ENCODE measurements at places on chromosomes 11 and 22. TPM values are rescaled to one million over a fixed set of nuclear protein-coding genes. Genes with fewer than 3 reads are reported as not detected.

OR8G1 gene
- polyA plus RNA-seq: not detected

- no peak for DNase-seq
These were observed 6.1 kb upstream of the MUC5AC start for GRCh38 chr11:1151366-1152315.

RFPL3 gene
- polyA plus RNA-seq: not detected

- no peak for DNase-seq
These were observed 179.2 kb upstream of the ARHGAP20 start for GRCh38 chr11:110891411-110891810.

TMPRSS13 gene
- polyA plus RNA-seq: not detected

GRCh38 chr22:24822471-24822870 lies 16.5 kb downstream of the SGSM1 start:
- no peak for DNase-seq

MMP12 gene
- not detected for polyA plus RNA-seq

GRCh38 chr11:134545521-134545920 lies 133.5 kb upstream of the B3GAT1 start:
- no peak for DNase-seq

DNA sequence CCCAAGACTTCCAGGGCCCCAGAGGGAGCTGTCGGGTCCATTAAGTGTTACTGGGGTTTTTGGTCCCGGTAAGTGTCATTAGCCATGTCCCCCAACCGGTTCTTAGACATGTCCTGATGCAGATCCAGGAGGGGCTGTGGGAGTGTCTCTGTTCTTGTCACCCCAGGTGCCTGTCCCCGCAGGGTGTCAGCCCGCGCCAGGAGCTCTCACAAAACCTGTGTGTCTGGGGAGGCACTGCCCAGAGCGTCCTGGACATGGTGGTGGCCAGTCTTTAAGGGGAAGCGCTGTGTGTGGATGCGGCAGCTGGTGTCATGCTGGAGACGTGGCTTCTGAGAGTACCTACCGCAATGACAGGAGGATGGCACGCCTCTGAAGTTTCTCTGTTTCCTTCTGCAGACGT lies 12.5 kb upstream of the PARVG start:
- no peak for DNase-seq

SMIM35 gene
- 0.04 TPM for polyA plus RNA-seq

GRCh38 chr11:58395581-58395980 lies 11.1 kb downstream of the OR5B3 start:
- no peak for DNase-seq

JAML gene
- polyA plus RNA-seq: 2.0 TPM

APOA1 gene
- 2,476 TPM for polyA plus RNA-seq

DNA sequence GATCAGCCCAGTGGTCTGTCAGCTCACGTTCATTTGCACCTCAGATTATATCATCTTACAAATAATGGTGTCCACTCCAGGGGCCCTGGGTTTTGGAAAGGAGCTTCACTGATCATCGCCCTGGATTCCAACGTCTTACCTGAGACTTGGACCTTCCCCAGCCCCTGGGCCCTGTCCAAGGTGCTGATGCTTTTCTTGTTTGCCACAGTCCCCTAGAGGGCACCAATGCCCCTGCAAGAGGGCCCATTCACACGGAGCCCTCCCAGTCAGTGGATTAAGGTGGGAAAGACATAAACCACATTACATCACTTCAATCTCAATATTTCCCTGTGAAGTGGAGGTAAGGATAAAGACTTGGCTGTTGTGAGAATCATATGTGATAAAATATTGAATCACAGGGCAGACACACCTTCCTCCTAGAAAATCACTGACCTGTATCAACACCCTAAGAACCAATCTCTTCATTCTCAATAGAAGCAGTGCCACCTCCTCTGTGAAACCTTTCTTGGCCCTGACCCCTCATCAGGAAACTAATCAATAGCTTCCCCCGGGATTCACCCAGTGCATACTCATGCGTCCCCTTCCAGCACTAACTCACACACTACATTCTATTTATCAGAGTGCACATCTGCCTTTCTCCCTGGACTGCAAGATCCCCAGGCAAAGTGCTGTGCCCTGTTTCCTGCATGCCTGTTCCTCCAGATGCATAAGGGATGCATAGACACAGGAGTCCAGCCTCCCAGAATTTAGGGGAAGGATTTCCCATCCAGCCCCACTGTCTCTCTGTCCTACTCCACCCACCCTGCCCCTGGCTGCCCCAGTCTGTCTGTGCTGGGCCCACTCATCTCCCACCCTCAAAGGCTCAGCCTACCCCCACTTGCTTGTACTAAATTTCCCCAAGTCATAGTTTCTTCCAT lies 167.0 kb downstream of the BUD13 start:
- peak; percentile 58 for DNase-seq

POU2AF2 gene
- 0.12 TPM for polyA plus RNA-seq

DNA sequence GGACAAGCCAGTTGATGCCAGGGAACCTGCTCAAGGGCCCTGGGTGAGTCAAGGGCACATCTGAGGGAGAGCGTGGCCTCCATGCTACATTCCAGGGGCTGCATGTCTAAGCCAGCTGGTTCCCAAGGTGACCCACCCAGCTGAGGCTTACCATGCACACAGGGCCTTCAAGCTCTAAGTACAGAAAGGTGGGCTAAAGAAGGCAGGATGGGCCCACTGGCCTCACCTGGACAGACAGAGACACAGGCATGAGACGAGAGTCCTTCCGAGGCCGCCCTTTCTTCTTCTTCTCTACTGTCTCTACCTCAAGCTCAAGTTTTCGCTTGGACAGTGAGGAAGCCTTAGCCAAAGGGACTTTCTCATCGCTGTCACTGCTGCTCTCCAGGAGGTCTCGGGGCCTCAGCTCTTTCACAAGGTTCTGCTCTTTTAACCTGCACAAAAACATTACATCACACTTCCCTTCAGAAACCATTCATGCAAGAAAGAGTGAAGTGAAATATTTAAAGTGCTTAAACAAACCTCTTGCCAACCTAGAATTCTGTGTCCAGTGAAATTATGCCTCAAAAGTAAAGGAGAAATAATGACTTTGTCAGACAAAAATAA lies 69.9 kb downstream of the HIRA start:
- no peak for DNase-seq

DNA sequence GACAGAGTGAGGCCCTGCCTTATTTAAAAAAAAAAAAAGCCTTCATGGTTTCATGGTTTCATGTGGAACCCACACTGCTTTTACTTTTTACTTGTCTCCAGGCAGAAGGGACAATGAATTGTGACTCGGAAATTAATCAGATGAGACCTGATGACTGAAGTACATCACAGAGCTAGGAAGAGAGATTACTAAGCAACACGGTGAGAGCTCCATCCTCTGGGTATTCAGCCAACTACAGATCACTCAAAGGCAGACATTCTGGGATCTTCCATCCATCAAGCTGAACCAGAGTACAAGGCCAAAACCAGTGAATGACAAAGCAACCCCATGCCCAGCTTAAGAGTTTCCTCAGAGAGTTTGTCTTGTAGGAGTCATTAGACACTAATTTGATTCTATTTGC lies 433.2 kb downstream of the SOX6 start:
- no peak for DNase-seq

- DNase-seq: no peak
These were observed 2.7 kb downstream of the ARL2 start for GRCh38 chr11:65016705-65017104.

GRCh38 chr11:58745705-58746364 lies 14.1 kb upstream of the GLYAT start:
- no peak for DNase-seq

DDTL gene
- polyA plus RNA-seq: 0.07 TPM

IL17REL gene
- polyA plus RNA-seq: not detected

GRCh38 chr22:49957826-49958365 lies 2.7 kb upstream of the PIM3 start:
- no peak for DNase-seq

- no peak for DNase-seq
These were observed 9.9 kb downstream of the IGF2 start for GRCh38 chr11:2129308-2129698.

F2 gene
- 1,074 TPM for polyA plus RNA-seq

- DNase-seq: no peak
These were observed 30.0 kb upstream of the ME3 start for GRCh38 chr11:86702220-86702983.

- DNase-seq: no peak
These were observed at the start of gene GUCD1 for GRCh38 chr22:24554313-24555164. TSS of gene GUCD1 (minus strand) at chr22:24555138. CDS start at chr22:24554991, 147 bp downstream.

- DNase-seq: no peak
These were observed 27.0 kb downstream of the MYBPC3 start for GRCh38 chr11:47325271-47326041.

SLC22A6 gene
- not detected for polyA plus RNA-seq

DNA sequence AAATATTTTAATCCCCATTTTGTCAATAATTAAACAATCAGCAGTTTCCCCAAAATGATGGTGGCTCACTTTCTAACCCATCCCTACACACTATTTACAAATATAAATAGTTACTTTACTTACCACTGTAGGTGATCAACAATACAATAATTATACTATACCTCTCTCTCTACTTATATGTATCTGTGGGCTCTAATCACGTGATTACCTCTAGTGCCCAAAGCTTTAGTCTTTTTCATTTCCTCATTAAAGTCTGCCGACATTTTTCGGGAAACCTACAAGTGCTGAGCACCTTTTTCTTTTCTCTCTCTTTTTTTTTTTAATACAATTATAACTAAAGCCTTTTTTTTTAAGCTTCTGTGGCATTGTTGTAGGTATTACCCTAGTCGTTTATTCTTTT lies 23.9 kb downstream of the DLG2 start:
- DNase-seq: no peak

PAX6 gene
- 1.1 TPM for polyA plus RNA-seq

DNA sequence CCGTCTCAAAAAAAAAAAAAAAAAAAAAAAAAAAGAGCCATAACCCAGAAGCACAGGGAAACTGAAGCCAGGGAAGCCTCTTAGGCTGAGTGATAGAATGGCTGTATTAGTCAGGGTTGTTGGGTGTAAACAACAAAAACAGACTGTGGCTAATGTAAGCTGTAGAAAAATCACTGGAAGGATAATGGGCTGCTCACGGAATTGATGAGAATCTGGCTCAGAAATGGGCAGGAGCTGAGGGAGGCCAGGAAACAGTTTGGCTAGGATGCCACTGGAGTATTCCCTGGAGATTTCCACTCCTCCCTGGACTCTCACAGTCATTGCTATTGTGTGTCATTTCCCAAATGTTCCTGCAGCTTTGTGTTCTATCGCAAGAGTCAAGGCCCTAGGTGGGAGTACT lies 22.4 kb downstream of the SLC22A6 start:
- no peak for DNase-seq

OR5T2 gene
- not detected for polyA plus RNA-seq

GRCh38 chr11:105588001-105588400 lies 21.9 kb upstream of the GRIA4 start:
- no peak for DNase-seq

DNA sequence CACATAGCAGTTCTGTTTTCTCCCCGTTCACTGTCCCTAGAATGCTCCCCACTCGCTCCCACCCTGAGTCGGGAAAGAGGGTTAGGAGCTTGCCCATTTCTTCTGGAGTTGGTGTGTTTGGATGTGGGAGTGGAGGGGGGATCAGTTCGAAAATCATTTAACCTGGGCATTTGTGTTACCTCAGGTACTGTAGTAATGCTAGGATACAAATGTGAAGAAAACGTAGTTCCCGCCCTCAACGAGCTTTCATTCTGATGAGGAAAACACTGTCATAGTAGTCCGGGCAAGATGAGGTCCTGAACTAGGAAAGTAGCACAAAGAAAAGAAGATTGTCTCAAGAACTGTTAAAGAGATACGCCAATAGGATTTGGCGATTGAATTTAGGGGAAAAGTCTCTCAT lies 539 bp downstream of the SDHD start:
- no peak for DNase-seq

DNA sequence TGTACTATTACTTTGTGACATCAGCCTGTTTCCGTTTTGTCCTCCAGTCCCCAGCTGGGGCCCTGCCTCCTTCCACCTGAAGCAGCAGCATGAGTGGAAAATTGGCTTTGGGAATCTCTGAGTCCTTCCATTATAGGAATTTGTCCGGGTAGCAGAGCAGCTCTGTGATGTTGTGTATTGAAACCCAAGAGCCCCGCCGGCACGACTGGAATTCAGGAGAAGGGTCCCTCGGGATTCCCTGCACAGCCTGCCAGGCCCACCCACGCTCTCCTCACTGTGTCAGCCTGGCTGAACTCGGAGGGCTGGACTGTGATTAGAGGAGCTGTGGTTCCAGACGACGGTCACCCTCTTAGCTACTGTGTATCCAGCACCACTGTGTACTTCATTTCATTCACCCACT lies 18.8 kb upstream of the TSPAN18 start:
- DNase-seq: no peak

Measured in HepG2 (cell line).